ENCODE measurements at places on chromosomes 6 and 20.

DNA sequence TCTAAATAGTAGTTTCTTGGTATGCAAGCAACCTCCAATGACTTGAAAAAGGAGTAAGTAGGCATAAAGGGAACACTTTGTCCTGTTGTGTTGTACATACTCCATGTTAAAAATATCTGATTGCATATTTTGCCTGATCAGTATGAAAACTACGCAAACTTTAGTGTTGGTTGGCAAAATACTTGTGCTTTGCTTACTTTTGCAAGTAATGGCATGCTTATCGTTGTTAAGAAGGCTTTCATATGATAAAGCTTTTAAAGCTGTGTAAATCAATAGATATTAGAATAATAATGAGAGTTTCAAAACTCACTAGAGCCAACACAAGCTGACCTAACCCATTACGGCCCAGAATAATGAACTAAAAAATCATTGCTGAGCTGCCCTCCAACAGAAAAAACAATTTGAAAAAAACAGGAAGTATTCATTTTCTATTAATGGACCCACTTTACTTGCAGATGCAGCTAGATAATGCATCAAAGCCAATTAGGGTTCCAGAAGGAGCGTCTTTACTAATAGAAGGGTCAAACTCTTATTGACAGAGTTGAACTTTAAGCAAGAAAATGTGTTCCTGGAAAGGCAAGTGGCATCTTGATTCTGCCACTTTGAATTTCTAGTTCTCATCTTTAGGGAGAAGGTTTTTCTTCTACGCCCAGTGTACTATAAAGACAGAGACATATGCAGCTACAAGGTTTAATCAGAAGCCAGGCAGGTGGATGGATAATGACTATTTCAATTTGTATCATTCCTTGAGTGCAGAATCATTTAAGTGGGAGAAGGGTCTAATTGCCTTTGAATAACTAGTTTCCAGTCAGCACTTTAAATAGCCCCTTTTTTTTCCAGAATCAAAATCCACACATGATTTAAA, 82.2 kb downstream of the SNAP25 start:
- no peak for ATAC-seq

GRCh38 chr6:167789358-167789757, 37.4 kb upstream of the AFDN start:
- ATAC-seq, result no peak

DNA sequence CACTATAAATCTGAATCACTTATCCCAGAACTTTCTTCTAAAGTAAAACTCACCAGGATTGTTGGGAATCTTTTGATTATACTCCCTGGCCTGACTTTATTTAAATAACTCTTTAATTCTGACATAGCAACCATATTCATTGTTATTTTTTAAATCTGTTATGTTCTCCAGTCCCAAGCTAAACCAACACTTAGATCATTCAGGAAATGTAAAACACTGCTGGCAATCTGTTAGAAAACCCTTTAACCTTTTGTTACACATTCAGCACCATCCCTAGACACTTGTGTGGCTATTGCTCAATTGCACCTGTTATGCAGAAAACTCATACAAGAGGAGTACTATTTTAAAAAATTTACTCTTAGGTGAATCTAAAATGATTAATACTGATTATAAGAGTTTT, 101.8 kb upstream of the NHSL1 start:
- ATAC-seq, result no peak

GRCh38 chr6:156336089-156336488, 441.1 kb upstream of the ARID1B start:
- ATAC-seq, result no peak

- no peak for ATAC-seq
Measured at GRCh38 chr6:83536034-83536646, 23.8 kb downstream of the PRSS35 start.

DNA sequence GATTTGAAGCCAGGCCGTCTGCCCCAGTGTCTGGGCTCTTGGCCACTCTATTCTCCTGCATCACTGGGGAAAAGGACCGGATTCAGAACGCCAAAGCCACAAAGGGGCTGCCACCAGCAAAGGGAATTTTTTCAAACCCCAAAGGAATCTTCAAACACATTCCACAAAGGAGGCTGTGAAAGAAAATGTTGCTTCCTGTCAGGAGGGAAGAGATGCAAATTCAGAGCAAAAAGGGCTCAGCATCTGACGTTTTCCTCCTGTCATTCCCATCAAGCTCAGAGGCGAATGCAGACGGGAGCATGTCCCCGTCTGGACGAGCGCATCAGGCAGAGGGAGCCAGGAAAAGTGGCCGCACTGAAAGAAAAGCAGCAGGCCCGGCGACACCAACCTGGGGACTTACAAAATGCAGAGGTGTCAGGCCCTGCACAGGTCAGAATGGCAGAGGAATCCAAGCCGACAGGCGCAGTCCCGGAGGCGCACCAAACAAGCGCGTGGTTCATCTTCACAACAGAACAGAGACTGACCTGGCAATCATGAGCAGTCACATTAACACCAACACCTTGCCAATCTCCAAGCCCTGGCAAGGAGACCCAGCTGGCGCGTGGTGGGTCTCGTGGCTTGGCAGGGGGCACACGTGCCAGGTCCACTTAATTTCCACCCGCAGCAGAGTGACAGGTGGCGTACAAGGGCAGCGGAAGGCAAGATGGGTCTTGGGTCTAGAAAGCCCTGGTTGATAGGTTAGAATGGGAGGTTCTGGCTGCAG, 62.8 kb downstream of the GRM4 start:
- ATAC-seq, result no peak

- ATAC-seq, result no peak
Measured at GRCh38 chr20:47031004-47031403, 136.4 kb downstream of the EYA2 start.

DNA sequence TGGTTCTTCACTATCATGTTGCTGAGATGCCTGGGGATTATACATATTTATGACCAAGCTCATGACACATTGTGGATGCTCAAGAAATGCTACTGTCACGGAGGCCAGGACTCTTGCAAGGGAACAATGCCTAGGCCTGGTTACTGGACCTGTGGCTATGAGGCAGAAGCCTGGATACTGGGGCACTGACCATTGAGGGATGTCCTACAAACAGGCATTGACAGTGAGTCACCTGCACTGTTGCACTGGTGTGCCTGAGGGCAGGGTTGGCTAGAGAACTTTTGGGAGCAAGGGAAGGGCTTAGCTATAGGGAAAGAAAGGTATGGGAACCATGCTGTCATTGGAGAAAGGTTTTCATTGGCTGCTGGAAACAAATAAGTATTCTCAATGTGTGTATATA, 313.1 kb upstream of the SUPT3H start:
- no peak for ATAC-seq

DNA sequence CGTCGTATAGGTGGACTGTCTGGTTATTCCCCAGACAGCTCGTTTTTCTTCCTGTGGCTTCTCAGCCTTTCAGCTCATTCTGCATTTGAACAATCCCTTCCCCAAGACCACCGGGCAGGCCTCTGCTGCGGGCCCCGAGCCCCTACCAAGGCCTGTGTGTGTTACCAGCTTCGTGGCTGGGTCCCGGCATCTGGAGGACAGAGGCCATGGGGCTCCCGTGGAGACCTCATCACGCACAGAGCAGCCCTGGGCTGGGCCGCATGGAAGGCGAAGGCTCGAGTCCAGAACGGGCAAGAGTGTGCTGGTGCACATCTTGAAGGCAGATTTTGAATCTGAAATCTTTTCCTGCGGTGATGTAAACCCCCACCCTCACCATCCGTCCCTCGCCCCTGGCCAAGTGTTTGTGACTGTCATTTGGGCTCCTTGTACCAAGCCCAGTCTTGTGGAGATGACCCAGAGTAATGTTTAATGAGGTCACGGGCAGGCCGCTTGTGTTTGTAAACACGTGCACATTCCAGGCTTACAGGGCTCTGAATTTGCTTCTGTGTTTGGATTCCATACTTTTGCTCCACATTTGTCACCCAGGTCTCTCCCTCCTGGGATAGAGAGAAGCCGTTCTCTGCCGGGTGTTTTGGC, 119.6 kb downstream of the CDH4 start:
- no peak for ATAC-seq

GRCh38 chr6:158500016-158500735, 59.7 kb upstream of the TMEM181 start:
- no peak for ATAC-seq

DNA sequence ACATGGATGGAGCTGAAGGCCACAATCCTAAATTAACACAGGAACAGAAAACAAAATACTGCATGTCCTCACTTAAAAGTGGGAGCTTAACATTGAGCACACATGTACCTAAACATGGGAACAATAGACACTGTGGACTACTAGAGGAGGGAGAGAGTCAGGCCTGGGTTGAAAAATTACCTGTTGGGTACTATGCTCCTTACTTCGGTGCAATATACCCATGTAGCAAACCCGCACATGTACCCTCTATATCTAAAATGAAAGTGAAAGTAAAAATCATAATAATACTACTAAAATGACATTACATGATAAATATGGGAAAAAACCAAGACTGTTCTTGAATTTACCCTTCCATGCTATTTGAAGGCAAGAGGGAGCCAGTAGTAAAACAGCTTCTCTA, 1273.8 kb upstream of the ADGRB3 start:
- no peak for ATAC-seq

DNA sequence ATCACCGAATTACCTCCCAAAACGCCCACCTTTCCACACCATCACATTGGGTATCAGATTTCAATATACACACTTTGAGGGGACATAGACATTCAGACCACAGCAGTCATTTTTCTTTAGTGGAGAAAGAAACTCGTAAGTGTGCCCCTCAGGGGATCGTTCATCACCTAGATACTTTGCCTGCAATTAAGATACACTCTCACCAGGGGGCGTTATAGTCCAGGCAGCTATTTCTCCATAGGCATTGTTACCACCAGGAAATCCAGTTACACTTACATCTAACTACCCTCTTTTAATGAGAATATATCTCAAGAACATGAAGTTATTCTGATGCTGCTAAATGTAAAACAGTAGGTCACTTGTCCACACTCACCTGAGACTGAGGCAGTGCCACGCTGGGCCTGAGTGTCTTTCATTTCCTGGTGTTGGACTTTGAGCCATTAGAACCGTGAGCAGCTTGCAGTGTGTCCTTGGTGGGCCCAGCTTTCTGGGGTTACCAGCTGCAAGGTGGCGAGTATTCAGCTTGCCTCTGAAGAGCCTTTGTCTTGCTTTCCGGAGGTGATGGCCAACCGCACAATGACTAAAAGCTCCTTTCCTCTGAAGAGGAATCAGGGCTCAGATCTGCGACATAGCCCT, 35.1 kb upstream of the UNC93A start:
- no peak for ATAC-seq

GRCh38 chr20:53829255-53829723, 235.7 kb upstream of the ZNF217 start:
- peak; percentile 85 for ATAC-seq

DNA sequence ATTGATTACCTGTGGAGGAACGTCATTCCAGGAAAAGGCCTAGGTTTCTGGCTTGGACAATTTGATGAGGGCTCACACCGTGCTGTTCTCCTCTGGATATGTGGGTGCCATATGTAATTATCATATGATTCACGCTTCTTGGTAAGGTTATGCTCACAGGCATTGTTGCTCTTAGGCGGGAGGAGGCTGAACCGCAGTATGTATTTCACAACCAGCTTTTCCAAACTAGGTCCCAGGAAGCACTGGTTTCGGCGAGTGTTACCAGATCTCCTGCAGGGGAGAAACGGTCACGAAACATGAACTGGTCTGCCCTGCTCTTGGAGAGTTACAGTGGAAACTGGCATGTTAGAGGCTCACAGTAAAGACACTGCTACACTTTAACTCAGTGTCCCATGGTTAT, 793 bp upstream of the FAM50B start:
- no peak for ATAC-seq

GRCh38 chr6:72783666-72784065, 161.8 kb downstream of the KCNQ5 start:
- no peak for ATAC-seq

DNA sequence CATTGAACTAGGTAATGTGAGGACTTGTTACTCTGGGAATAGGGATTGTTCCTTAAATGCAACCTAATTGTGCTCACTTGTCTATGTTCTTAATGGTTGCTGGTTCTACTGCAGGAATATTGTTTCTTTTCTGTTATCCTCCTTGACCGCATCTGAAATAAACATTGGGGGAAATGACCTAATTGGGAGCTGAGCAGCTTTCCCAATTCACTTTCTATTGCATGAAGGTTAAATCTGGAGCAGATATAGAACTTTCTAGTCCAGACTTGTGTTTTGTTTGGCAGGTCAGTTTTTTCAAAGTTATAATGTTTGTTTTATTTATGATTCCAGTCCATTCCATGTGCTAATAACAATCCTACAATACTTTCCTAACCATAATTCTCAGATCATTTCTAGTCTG, 981.0 kb upstream of the CITED2 start:
- no peak for ATAC-seq

- peak; percentile 49 for ATAC-seq
Measured at GRCh38 chr6:166465671-166466087, 82.9 kb upstream of the MPC1 start.

DNA sequence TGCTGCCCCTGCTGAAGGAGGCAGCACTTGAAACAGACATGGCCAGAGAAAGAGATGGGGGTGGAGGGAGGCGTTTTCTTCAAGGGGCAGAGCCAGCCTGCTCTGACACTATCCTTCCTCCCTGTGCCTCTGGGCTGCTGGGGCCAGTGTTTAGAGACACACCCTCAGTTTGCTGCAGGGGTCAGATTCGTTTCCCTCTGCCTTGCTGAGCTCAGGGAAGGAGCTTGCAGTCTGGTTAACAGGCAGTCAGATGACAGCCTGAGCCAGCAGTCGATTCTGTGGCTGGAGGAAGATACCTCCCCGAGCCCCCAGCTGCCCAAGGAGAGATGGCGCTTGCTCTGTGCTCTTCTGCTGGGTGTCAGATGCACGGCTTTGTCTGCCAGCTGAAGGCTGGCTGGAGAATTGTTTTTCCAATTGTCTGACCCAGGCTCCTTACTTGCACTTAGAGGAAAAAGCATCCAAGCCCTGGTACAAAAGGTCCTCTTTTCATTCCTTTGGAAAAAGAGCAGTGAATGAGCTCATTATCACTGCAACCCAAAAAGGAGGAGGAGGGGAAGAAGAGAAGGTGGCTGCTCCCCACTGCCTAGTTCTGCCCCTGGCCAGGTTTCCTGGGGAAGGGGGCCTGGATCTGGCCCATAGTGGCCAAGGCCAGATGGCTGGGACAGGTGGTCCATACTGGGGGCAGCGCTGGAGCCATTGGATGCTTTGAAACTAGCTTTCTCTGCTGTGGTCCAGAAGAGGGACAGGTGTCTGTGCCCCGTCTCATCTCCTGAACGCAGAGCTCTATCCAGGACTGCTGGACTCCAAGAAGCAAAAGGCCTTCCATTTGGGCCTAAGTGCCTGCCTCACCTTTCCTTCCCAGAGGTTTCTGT, 88.2 kb downstream of the TCP11 start:
- ATAC-seq, result peak; percentile 72

Measured in gastroesophageal sphincter (tissue), 4 donors.